ENCODE measurements at places on chromosomes 16 and 17. TPM values are rescaled to one million over a fixed set of nuclear protein-coding genes. Genes with fewer than 3 reads are reported as not detected.

SLC9A5 gene
- 5.1 TPM for total RNA-seq

ATP6V0A1 gene
- total RNA-seq, result 23.2 TPM

ZNF23 gene
- total RNA-seq, result 4.9 TPM

ANKRD40CL gene
- total RNA-seq, result not detected

C16orf92 gene
- total RNA-seq, result not detected

NPIPA2 gene
- total RNA-seq, result 6.2 TPM

CD300LB gene
- not detected for total RNA-seq

AIPL1 gene
- total RNA-seq, result not detected

NEK8 gene
- total RNA-seq, result 5.2 TPM

TP53TG3C gene
- not detected for total RNA-seq

HS3ST6 gene
- not detected for total RNA-seq

ATPAF2 gene
- total RNA-seq, result 37.8 TPM

RNF157 gene
- 51.7 TPM for total RNA-seq

PRSS27 gene
- total RNA-seq, result 1.8 TPM

SSTR5 gene
- not detected for total RNA-seq
